ENCODE measurements at places on chromosomes 7 and 10.

- DNase-seq = no peak
These were observed 15.6 kb downstream of the PDAP1 start for GRCh38 chr7:99392659-99393354.

DNA sequence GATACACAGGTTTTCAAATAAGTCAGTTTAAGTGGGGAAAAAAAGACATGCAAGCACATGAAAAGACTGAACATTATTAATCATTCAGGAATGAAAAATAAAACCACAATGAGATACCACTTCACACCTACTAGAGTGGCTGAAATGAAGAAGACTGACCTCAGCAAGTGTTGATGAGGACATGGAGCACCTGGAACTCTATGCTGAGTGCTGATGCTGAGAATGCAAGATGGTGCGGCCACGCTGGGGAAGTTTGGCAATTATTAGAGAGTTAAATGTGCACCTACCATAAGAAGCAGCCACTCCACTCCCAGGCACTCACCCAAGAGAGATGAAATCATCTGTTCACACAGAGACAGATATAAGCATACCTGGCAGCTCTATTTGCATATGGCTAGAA, 32.9 kb upstream of the ELFN1 start:
- DNase-seq = no peak

- DNase-seq = no peak
These were observed 158.4 kb upstream of the TMEM72 start for GRCh38 chr10:44752451-44753441.

GRCh38 chr7:131170440-131171271, 157.0 kb upstream of the MKLN1 start:
- DNase-seq = no peak

DNA sequence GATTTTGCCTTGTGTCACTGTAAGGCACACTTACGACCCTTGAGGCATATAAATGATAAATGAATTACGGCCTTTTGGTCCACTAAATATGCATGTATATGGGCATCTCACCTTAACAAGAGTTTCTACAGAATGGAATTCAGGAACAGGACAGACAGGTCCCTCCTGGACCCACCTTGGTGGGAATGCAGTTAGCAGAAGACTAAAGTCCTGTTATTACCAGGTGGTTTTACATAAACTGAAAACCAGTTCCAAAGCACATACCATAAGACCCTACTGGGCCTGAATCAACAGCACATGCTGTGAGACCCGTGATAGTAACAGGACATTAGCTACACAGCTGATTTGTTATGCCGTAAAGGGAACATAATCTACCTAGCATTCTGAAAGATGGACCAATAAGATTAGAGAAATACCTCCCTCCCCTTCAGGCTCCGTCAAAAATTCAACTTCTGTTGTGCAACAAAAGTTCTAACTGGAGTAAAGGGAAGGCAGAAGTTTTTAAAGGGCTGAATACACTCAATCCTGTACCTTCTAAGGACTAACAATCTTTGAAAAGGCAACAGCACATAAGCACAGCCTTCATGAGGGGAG, 24.0 kb downstream of the LAMB1 start:
- no peak for DNase-seq

- DNase-seq = no peak
These were observed 29.4 kb upstream of the SLF2 start for GRCh38 chr10:100883312-100883821.

DNA sequence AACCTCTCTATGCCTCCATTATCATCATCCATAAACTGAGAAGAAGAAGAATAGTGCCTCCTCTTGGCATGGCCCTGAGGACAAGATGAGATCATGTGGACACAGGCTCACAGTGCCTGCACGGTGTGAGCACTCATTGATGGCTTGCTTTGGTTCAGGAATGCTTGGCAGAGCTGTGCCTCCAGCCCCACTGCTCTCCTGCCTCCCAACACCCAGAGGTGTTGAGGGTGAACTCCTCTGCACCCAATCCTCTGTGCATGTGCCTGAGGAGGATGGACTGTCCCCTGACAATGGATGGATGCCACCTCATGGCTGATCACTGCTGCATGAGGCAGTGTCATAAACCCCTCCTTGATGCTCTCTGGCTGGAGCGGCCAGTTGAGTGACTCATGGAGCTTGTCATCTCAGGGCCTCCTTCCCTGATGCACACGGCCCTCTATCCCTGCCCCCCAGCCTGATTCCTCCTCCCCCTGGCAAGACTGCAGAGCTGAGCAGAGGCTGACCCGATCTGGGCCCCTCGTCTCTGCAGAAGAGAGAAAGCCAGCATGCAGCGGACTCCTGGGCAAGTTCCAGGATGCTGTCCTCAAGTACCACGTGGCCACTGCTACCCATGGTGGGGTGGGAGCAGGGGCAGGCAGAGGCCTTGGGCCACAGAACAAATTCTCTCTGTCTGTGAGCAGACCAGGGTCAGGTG, 136.3 kb downstream of the KCNMA1 start:
- DNase-seq = no peak

- no peak for DNase-seq
These were observed 75.7 kb upstream of the SFMBT2 start for GRCh38 chr10:7486528-7486927.

- no peak for DNase-seq
These were observed 9.1 kb upstream of the XPNPEP1 start for GRCh38 chr10:109932391-109932790.

DNA sequence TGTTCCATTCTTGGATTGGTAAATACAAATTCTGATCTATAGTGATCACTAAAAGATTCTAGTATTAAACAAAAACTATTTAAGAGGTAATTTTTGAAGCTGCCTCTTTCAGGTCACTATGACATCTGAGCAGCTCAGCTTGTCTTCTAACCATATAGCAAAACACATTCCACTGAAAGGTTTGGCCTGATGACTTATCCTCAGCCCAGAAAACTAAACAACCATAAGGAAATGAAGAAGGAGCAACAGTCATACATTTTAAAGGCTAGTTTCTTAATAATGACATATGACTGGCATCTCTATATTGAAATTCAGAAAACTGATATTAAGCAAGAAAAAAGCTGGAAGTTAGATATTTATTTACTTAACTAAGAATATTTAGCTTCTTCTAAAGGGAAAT, 24.6 kb downstream of the NT5C2 start:
- no peak for DNase-seq

DNA sequence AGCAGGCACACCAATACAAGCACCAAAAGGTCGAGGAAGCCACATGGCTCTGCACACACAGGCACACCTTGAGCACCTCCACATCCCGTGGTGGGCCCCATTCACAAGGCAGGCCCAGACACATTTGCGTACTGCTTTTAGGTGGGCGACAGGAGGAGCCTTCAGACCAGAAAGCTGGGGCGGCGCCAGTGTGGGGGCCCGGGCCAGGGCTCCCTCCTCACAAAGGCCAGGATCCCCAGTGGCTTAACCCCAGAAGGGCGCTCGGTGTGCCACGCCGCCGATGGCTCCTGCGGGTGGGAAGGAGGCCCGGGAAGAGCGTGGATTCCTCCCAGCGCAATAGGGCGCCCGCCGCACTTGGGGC, 2.8 kb upstream of the SMARCD3 start:
- no peak for DNase-seq

DNA sequence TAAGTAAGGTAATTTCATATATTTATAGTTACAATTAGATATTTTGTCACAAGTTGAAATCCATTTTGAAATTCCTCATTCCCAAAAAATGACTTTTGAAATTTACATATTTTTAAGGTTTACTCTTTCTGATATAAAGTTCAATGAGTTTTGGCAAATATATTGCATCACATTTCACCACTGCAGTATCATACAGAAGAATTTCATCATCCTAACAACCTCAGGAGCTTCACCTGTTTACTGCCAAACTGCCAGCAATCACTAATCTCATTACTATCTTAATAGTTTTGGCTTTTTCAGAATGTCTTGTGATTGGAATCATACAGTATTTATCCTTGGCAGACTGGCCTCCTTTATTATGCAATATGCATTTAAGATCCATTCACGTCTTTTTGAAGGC, 1578.9 kb downstream of the REEP3 start:
- DNase-seq = no peak

GRCh38 chr10:22534849-22535604, 179.4 kb downstream of the PIP4K2A start:
- no peak for DNase-seq

DNA sequence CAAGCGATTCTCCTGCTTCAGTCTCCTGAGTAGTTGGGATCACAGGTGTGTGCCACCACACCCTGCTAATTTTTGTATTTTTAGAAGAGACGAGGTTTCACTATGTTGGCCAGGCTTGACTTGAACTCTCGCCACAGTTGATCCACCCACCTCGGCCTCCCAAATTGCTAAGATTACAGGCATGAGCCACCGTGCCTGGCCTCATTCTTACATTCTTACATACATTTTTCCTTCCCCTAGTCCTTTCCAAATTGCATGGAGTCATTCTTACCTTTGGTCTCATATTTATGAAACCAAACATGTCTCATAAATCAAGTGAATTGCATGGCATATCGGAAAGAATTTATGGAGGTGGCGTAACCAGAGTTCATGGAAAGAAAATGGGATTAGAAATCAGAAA, 148.5 kb downstream of the ANLN start:
- no peak for DNase-seq

DNA sequence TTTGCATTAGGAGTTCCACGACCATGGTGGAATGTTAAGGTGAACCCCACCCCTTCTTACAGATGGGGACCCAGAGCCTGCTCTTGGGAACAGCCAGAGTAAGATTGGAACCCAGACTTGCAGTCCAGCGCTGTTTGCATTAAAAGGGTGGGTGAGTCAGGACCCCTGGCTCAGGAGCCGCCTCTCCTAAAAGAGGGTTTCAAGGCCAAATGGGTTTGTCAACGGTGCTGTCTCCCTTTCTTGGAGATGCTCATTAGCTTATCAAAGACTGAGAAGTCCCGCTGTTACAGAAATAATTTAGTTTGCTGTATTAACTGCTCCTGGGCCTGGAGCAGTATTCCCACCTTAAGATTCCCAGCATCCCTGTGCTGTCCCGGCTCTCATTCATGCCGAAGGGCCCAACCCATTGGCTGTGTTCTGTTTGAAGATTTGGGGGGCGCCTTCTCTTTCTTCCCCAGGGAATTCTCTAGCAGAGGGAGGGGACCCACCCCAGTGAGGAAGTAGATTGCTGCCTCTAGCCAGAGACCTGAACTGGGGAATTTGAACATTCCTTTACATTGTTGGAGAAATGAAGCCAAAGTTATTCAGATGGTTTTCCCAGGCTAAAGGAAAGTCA, 1.8 kb downstream of the MARVELD1 start:
- DNase-seq = no peak

GRCh38 chr10:118394301-118395200, 52.4 kb upstream of the FAM204A start:
- no peak for DNase-seq

GRCh38 chr10:33799944-33800323, 465.5 kb upstream of the NRP1 start:
- no peak for DNase-seq

GRCh38 chr7:72078856-72079255, 333.3 kb downstream of the CALN1 start:
- DNase-seq = no peak

GRCh38 chr7:4824120-4824775, 37.6 kb downstream of the PAPOLB start:
- no peak for DNase-seq

GRCh38 chr10:108037061-108037460, 872.6 kb upstream of the SORCS1 start:
- no peak for DNase-seq

- no peak for DNase-seq
These were observed 72.2 kb downstream of the CHST15 start for GRCh38 chr10:124020981-124021815.

GRCh38 chr7:131769241-131769640, 212.8 kb upstream of the PODXL start:
- DNase-seq = no peak

DNA sequence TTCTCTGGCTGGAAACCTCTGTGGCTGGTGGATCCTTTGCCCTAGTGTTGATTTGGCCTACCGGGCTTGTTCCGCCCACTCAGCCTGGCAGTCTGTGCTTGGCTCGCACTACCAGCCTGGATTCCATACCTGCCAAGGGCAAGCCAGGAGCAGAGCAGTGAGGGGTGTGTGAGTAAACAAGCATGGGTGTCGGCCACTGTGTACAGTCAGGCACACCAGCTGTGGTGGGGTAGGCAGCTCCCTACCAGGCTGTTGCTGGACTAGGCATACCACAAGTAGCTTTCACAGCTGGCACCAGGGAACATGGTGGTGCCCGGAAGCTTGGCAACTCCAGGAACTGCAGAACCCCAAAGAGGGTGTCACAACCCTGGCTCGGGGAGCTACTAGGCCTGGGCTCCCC, 942.9 kb upstream of the LRRN3 start:
- no peak for DNase-seq

GRCh38 chr7:80312139-80312661, 177.6 kb downstream of the GNAI1 start:
- DNase-seq = no peak

DNA sequence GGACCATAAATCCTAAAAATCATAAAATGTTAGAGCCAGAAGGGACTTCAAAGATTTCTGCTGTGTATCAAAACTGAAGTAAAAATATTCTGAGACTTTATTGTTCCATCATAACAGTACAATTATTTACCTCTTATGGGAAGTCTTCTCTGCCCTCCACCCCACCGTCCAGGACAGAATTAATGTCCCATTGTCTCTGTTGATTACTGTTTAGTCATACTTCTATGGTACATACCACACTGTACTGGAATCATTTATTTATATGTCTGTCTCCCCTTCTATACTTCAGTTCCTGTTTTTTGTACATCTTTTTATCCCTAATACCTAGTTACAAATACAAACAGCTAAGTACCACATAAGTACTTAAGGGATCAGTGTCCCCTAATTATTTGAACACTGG, 91.4 kb upstream of the CAPZA2 start:
- DNase-seq = no peak

- no peak for DNase-seq
These were observed 7.6 kb downstream of the WDR86 start for GRCh38 chr7:151402029-151402835.

DNA sequence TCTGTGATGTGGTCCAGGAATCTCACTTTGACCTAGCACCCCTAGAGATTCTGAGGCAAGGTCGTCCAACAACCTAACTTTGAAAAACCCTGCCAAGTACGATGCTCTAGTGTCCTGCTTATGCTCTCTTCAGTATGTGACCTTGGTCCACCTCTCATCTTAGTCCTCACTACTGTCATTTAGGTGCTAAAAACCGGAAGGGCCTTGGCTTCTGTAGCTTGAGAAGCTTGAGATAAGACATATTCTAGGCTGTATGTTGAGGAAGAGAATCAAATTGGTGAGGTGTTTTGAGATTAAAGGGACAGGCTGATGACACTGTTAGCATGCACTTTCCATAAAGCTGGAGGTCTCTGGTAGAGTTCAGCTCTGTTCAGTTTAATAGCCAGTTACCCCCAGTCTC, 57.0 kb upstream of the MTPN start:
- DNase-seq = no peak

All from cortex of kidney (tissue), 1 donor.